ENCODE measurements at places on chromosomes 5 and 9.

- DNase-seq = no peak
Measured at GRCh38 chr5:158974775-158975174, 124.9 kb downstream of the EBF1 start.

GRCh38 chr9:82726424-82727276 lies 336.3 kb downstream of the RASEF start:
- DNase-seq = peak; percentile 9

GRCh38 chr9:96161819-96162218 lies 140.2 kb downstream of the HSD17B3 start:
- no peak for DNase-seq

DNA sequence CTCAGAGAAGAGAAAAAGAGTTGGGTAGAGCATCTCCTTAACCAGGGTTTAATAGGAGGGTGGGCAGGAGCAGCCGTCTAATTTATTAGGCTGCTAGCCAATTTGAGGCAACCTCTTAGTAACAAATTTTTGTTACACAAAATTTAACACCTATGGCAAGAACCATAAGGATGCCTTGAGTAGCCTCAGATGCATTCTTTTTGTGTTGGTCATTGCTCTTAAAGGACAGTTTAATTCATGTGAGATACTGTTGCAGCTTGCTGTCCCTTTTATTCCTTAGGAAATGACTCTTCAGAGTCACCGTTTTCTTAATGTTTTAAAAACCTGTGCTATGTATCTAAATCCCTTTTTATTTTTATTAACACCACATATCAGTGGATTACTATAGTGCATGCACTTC lies 255.1 kb downstream of the MAST4 start:
- no peak for DNase-seq

- peak; percentile 25 for DNase-seq
Measured at GRCh38 chr9:114655689-114656088, 1.9 kb downstream of the TEX53 start.

GRCh38 chr5:149776361-149777305 lies 46.5 kb downstream of the PPARGC1B start:
- no peak for DNase-seq

- no peak for DNase-seq
Measured at GRCh38 chr5:43258116-43258515, 55.1 kb downstream of the HMGCS1 start.

GRCh38 chr9:69499407-69499806 lies 172.8 kb downstream of the APBA1 start:
- DNase-seq = no peak

DNA sequence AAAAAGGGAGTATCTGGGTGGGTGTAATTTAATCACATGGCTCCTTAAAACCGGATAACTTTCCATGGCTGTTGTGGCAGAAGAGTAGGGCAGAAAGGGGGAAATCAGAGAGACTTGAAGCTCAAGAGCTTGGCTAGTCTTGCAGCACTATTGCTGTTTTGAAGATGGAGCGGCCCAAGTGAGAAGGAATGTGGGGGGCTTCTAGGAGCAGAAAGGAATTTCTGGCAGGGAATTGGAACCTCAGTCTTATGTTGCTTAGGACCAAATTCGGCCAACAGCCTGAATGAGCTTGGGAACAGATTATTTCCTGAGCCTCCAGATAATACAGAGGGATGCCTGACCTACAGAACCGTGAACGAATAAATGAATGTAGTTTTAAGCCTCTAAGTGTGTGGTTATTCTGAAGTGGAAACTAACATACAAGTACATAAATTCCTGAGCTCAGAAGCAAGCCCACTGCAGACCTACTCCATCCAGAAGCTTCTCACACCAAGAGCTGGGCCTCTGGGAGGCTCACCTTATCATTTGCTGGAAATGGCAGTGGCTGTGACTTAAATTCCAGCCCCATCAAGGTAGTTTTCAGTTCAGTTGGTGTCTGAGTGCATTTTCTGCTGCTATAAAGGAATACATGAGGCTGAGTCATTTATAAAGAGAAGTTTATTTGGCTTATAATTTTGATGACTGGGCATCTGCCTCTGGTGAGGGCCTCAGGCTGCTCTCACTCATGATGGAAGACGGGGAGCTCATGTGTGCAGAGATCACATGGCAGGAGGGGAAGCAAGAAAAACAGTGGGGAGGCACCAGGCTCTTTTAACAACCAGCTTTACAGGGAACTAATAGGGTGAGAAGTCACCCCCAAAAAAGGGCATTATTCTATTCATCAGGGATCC lies 15.3 kb upstream of the TMEM174 start:
- DNase-seq = no peak

DNA sequence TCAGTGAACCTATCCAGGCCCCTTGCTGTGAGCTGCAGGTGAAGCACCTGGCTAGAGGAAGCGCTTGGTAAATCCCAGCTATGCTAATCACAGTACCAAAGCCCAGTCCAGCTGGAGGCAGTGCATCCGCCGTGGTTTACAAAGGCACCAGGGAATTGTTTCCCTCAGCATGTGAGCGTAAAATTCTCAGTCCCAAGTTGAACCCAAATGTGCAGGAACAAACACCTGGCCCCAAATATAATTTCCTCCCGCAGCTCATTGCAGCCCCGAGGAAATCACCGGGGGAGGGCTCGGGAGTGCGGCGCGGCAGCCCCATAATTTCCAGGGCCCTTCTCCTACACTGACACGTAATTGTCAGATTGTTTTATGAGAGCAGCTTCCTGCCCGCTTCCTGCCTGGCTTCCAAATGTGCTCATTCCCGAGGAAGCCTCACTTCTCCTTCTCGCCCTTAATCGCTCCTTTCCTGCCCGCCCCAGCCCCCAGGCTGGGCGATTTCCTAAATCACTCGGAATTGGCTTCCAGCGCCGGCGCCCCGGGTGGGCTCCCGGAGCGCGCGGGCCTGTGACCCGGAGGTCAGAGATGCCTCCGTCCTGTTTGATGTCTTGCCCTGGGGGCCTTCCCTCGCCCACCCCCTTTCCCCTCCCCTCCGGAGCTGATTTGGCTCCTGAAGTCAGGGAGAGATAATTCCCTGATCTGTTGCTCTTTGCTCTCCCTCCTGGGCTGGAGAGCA lies 134.4 kb downstream of the FGF1 start:
- peak; percentile 21 for DNase-seq

DNA sequence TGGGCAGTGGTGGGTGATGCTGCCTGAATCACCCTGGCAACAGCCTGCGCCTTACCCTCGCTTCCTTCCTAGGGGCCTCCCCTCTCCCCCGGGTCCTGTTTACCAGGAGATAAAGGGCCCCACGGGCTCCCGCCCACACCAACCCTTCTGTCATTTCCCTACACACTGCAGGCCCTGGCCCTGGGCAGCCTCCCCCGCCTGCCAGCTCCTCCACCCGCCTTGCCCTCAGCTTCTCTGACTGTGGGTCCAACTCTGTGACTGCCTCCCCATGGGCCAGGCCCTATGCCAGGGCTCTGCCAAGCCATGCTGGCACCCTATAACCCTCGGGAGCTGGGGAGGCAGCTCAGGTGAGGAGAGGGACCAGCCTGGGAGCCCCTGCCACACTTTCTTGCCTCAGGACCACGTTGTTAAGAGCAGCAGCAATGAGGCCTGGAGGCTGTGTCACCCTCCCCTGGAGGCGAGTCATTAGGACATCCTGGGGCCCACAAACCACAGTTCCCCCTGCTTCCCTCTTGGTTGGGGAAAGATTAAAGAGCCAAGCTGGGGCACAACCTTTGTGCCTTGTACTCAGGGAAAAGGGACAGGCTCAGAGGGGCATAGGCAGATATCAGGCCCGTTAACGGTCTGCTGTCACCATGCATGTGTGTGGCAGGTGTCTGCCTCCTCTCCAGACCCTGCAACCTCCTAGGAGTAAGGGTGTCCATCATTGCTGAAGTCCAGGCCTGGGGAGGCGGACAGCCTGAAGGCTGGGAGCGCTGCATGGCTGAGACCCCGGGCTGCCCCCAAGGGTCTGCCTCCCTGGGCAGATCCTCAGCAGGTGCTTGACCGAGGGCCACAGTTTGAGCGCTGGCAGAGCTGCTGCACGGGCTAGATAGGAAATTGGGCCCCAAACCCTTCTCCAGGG lies 2.8 kb downstream of the MGAT4B start:
- DNase-seq = no peak

GRCh38 chr9:105963343-105964099 lies 269.2 kb downstream of the TMEM38B start:
- no peak for DNase-seq
